Fibroblast of the aortic adventitia (primary cell): ENCODE measurements at places on chromosomes 12 and 14.

GRCh38 chr12:27276275-27276674 lies 32.2 kb downstream of the STK38L start:
- no peak for DNase-seq

DNA sequence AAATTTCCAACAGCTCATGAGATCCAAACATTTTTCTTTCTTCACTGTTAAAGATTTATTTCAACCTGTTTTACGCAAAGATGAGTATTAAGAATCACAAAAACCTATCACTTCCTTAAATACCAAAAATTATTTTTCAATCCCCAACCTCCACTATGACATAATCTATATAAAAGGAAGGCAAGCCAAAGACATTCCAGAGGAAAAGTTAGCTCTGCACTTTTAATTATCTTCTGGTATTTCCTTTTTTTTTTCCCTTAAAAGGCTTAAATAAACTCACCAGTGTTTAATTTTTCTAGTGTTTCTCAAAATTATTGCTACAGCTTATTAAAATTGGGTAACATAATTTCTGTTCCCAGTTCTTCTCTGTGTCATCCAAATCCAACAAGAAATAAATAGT lies 75.9 kb downstream of the BMP4 start:
- DNase-seq: no peak

DNA sequence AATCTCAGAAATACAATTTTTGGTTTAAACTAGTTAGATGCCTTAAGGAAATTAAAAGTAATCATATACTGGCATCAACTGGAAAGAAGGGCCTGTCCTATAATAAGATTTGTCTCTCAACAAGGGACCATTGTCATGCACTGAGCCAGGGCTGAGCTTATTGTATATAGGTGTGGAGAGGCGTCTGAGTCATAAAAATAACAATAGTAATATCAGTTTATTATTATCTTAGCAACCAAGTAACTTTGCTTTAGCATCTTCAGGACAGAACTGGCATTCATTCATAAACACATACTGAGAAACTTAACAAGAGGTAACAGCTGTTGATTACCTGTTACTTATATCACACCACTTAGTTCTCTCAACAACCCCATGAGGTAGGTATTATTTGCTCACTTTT lies 7.1 kb downstream of the KRT75 start:
- no peak for DNase-seq

- no peak for DNase-seq
Measured at GRCh38 chr14:51419685-51420084, 179.6 kb downstream of the TMX1 start.

- DNase-seq: no peak
Measured at GRCh38 chr12:15544589-15544988, 222.3 kb downstream of the PTPRO start.

DNA sequence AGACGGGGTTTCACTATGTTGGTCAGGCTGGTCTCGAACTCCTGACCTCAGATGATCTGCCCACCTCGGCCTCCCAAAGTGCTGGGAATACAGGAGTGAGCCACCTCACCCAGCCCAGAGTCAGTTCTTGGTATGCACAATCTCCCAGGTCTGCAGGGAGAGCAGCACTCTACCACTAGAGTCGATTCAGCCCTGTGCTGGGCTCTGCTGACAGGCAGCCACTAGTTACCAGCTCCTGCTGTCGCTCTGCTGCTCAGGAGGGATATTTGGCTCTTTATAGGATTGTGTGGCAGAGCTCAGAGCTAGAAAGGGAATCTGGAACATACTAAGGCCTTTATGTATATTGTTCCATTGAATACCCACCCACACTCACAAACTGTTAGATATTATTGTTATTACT lies 44.3 kb downstream of the SPTB start:
- no peak for DNase-seq

- DNase-seq: peak; percentile 90
Measured at GRCh38 chr12:107317751-107318555, 224.6 kb upstream of the CRY1 start.

GRCh38 chr12:94308612-94309011 lies 151.1 kb downstream of the CEP83 start:
- DNase-seq: peak; percentile 13

DNA sequence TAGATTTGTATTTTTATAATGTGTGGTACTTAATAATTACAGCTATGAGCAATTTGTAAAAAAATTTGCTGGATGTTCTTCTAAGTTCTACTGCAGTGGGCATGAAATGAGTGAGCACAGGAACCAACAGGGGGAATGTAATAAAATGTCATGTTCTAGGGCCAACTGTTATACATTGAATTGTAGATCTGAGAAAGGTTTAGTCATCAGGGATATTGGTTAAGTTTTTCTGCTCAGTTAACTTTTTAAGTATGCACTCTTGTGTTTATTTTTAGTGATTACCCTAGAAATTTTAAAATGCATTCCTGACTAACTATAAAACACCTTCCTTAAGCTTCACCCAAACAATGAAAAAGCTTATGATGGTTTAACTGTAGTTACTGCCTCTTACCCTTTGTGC lies 101.8 kb downstream of the CAND1 start:
- no peak for DNase-seq

DNA sequence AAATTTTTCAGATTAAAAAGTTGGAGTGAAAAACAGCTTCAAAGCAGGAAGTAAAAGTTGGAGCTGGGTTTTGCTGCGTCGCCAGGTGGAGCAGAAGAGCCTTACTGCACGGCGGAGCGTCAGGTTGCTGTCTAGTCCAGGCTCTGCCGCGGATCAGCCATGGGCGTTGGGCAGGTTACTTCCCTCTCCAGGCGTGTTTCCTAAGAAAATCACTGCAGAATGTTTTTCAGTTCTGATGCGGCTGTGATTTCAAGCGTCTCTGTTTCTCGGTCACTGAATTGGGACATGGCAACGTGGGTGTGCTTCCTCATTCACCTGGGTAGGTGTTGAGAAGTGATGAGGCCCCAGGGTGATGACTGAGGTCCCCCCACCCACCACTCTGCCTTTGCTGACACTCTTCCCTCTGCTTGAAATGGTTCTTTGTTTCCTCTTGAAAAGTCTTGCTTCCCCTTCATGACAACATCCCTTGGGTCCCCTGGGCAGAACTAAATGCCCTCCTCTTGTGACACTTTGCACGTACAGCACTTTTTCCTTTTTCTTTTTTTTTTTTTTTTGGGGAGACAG lies 7.6 kb downstream of the EVL start:
- no peak for DNase-seq

DNA sequence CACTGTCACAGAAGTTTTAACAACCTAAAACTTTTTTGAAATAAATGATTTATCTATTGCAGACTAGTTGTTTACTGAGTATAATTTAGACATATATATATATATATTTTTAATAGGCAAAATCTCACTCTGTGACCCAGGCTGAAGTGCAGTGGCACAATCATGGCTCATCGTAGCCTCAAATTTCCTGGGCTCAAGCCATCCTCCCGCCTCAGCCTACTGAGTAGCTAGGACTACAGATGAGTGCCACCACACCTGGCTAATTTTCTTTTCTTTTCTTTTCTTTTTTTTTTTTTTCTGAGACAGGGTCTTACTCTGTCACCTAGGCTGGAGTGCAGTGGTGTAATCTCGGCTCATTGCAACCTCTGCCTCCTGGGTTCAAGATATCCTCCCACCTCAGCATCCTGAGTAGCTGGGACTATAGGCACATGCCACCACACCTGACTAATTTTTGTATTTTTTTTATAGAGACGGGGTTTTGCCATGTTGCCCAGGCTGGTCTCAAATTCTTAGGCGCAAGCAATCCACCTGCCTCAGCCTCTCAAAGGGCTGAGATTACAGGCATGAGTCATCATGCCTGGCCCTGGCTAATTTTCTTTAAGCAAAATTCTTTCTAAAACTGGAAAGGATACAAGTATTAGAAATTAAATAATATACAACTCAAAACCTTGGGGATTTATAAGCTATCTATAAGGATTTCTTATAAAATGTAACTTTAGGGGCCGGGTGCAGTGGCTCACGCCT lies 23.1 kb downstream of the EEA1 start:
- no peak for DNase-seq

GRCh38 chr12:98410356-98410755 lies 105.0 kb upstream of the TMPO start:
- DNase-seq: no peak

DNA sequence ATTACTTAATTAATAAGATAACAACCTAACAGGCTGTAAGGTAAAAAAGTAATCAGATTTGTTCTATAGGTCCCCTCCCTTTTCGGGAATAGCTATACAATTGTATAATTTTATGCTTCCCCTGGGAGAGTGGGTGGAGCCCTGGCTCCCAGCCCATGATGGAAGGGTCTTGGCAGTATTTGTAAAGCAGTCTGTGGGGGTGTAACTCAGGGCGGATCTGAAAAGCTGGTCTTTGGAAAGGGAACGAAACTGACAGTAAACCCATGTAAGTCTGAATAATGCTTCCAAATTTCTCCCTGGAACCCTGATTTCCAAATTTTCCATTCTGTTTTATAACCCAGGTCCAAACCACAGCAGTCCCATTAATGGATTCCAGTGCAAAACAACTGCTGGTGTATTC lies 110.4 kb downstream of the DAD1 start:
- peak; percentile 46 for DNase-seq

DNA sequence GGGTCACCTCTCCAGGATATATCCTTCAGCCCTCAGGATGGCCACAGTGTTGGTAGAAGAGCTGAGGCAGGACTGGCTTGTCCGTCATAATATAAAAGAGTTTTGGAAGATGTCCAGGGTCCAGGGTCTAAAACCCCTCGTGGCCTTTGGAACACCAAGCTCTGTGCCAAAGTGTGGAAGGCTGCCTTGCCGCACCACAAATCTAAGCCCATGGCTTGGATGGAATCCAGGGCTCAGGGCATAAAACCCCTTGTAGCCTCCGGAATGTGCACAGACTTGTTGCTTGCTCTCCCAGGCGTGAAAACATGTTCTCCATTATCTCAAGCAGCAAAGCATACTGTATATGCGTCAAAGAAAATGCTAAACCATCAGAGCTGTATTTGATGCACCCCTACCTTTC lies 46.7 kb downstream of the TNFAIP2 start:
- DNase-seq: no peak

GRCh38 chr12:113244478-113244958 lies 23.3 kb downstream of the TPCN1 start:
- DNase-seq: no peak

- no peak for DNase-seq
Measured at GRCh38 chr12:77918046-77918445, 87.4 kb downstream of the NAV3 start.

DNA sequence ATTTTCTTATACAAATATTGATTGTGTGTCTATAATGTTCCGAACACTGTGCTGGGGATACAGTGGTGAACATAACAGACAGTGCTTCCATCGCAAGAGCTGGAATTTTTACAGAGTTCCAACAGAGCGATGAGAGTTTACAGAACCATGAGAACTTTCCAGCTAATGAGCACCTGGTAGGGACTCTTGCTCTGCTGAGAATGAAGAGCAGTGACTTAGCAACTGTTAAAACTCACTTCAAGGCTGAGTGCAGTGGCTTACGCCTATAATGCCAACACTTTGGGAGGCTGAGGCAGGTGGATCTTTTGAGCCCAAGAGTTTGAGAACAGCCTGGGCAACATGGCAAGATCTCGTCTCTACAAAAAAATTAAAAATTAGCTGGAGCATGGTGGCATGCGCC lies 113.8 kb upstream of the DIO2 start:
- no peak for DNase-seq

DNA sequence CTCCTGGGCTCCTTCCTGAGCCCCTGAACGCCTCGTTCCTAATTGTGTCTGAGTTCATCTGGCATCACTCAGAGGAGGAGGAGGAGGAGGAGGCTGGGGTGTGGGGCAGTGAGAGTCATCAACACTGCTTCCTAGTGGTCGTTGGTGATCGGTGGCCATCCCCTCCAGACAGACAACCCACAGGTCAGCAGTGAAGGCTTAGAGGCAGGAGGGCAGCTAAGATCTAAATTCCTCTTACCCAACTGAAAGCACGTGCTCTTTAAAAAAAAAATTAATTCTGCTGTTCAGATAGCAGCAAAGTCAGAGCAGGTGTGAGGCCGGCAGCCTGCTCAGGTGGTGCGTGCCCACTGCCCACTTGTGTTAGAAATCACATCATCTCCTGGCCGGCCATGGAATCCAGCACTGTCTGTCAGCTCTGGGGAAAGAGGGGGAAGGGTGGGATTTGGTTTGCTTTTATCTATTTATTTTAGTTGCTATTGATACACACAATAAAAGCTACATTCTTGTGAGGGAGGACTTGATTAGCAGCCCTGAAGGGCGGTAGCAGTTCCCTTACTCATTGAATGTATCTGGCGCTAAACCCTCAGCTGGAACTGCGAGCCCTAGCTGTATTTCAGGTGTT lies 46.6 kb downstream of the PPP2R5C start:
- no peak for DNase-seq

DNA sequence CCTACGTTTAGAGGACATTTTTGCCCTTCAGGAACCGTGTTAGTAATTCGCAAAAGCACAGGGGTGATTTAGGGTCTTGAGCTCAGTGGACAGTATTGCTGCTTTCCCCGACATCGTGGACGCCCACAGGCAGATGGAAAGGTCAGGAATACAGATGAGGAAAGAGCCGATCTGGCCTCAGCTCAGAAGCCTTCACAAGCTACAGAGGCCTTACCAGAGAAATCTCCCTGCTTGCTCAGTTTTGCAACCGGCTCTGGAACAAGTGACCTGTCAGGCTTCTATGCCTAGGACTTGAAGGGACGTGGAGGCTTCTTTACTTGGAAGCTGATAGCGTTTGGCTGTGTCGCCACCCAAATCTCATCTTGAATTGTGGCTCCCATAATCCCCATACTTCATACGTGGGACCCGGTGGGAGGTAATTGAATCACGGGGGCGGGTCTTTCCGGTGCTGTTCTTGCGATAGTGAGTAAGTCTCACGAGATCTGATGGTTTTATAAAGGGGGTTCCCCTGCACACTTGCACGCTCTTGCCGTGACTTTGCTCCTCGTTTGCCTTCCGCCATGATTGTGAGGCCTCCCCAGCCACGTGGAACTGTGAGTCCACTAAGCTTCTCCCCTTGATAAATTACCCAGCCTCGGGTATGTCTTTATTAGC lies 332.5 kb downstream of the MED13L start:
- DNase-seq: no peak

GRCh38 chr12:77924703-77925102 lies 94.0 kb downstream of the NAV3 start:
- DNase-seq: peak; percentile 91

GRCh38 chr12:11959117-11959823 lies 111.5 kb upstream of the BCL2L14 start:
- DNase-seq: no peak

DNA sequence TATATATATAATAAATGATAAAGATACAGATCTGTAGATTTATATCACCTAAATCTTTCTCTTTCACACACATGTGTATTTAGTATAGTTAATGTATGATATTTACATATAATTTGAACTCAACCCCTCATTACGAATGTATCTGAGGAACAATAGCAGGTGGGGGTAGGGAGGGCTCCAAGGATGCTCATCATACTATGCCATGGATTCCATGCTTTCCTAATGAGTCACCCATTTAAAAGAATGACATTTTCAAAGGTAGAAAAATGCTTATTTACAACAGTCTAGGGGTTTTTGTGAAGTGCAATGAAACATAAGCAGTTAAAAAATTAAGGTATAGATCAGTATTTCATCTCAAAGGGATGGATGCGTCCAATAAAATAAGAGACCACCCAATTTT lies 181.6 kb downstream of the SOX5 start:
- no peak for DNase-seq

- no peak for DNase-seq
Measured at GRCh38 chr14:26078561-26078960, 519.3 kb downstream of the NOVA1 start.
